ENCODE measurements at places on chromosomes 11 and 22. TPM values are rescaled to one million over a fixed set of nuclear protein-coding genes. Genes with fewer than 3 reads are reported as not detected.

PRRG4 gene
- total RNA-seq, result 0.47 TPM

KDM4E gene
- not detected for total RNA-seq

C11orf16 gene
- total RNA-seq, result not detected

SEPTIN3 gene
- total RNA-seq, result 1.2 TPM

SLC36A4 gene
- total RNA-seq, result 16.9 TPM

CHADL gene
- total RNA-seq, result not detected

OR8G5 gene
- not detected for total RNA-seq

WT1 gene
- total RNA-seq, result 6.1 TPM

POTEH gene
- not detected for total RNA-seq

RASSF10 gene
- 10.7 TPM for total RNA-seq

IL18 gene
- 98.4 TPM for total RNA-seq

MRGPRX3 gene
- not detected for total RNA-seq

YPEL4 gene
- 0.51 TPM for total RNA-seq

P2RX6 gene
- 0.62 TPM for total RNA-seq

ALG12 gene
- total RNA-seq, result 13.6 TPM

BRSK2 gene
- 6.8 TPM for total RNA-seq

SLC22A12 gene
- total RNA-seq, result not detected

NAALAD2 gene
- total RNA-seq, result 0.03 TPM
